ENCODE measurements at places on chromosomes 12 and 14.

DNA sequence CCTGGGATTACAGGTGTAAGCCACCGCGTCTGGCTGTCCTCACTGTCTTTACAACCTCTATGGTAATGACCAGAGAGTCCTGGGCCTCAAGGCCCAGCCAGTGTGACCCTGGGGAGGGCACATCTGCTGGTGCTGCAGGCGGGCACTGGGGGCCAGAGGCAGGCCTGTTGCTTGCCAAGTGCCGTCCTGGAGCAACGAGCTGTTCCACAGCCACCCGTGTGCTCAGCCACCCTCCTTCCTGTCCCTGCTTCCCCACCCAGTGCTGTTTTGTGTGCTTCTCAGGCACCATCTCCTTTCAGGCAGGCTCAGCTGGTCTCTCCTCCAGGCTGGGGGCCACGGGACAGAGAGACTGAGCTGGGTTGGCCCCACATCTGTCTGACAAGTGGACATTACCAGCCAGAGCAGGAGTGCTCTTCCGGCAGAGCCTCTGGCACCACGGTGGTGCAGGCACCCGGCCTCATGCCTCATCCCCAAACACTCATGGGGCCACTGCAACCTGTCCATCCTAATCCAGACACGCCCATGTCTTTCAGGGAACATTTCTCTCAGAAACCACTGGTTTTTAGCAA is 9.0 kb downstream of the SLC25A47 start:
- DNase-seq, result no peak

- no peak for DNase-seq
Observed at GRCh38 chr12:2551412-2551900, 243.3 kb upstream of the FKBP4 start.

DNA sequence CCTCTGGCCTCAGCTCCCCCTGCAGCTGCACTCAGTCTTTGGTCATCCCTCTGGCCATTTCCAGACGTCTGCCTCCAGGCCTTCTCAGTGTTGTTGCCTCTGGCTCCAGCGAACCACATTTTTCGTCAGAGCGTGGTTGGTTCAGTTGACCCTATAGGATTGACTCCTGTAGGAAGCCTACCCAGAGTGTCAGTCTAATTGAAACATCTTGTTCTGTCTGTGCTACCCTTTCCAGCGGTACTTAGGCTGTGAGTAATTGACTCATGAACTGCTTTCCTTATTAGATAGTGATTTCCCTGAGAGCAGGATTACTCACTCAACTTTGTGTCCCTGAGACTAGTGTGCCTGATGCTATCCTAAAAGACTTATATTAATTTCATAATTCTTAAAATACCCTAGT is 373.2 kb downstream of the ATP23 start:
- DNase-seq, result no peak

GRCh38 chr14:66152302-66152701 is 333.9 kb upstream of the CCDC196 start:
- DNase-seq, result no peak

GRCh38 chr12:99709619-99710018 is 62.1 kb downstream of the GARIN6 start:
- DNase-seq, result no peak

DNA sequence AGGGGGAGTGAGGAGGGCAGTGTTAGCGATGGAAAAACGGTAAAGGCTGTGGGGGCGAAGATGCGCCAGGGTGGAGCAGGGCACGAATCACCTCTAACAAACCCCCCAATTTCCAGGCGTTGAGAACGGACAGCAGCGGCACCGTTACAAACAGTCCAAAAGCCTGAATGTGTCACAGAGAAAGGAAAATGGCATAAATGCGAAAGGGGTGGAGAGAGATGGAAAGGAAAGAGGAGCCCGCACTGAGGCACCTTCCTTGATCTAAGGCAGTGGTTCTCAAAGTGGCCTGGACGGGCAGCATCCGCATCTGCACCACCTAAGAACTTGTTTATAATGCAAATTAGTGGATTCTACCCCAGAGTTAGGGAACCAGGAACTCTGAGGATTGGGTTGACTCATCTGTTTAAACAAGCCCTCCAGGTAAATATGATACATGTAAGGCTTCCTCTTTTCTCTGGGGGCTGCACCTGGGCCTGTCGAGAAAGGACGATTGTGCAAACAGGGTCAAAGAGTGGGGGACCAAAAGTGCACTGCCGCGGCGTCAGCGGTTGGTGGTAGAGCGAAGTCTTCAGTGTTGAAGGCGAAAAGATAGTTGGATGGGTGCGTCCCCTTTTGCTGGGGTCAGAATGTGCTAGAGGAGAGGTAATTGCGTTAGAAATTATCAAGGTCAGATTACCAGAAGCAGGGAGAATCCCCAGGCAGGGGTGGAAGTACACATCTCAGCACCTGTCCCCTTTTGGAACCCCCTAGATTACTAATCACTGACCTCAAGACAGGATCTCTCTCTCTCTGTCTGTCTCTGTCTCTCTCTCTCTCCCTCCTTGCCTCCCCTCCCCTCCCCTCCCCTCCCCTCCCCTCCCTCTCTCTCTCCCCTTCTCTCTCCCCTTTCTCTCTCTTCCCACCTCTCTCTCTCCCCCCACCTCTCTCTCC is 1.3 kb upstream of the KCNH5 start:
- no peak for DNase-seq

DNA sequence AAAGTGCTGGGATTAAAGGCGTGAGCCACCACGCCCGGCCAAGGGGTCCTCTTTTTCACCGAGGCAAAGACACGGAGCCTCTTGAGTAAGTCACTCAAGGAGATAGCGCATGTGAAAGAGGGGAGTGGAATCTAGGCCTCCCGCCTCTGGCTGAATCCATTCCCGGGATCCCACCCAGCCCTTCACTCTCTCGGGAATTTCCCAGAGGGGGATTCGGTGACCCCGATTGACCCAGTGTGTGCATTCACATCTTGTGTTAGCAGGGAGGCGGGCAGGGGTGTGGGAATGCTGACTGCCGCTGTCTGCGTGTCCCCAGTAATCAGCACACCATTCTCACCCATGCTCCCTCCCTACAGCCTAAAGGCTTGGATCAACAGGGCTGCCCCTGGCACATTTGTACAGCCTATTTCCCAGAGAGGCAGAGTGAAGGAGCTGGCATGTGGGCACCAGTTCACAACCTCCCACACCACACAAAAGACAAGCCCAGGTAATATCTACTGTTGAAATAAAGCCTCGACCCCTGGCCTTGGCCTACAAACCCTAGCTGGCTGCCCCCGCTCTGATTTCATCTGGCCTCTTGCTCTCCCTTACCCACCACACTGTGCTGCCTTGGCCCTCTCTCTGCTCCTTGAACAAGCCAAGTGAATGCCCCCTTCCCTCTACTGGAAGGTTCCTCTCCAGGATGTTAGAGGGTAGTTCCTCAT is 1.3 kb upstream of the LTBP2 start:
- no peak for DNase-seq

All from stomach (tissue), 19 donors.